ENCODE measurements at places on chromosomes 1 and 21.
A peak's percentile ranks its signal among the peaks of the same experiment; 100 is the strongest.

DNA sequence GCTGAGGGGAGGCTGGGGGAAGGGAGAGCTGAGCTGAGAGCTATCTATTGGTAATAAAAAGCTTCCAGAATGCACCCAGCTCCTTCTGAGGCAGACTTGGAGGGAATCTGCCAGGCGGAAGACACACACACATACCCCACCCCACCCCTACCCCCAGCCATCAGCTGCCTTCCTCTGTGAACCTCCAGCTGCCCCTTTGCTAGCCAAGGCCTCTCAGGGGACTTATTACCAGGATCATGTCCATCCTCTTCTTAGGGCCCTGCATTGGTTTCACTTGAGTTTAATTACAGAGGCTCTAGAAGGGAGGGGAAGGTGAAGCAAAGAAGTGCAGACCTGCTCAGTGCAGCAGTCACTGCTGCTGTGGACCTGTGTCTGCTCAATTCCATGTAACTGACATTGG lies 156.4 kb downstream of the OMA1 start:
- no peak for DNase-seq

GRCh38 chr1:8858888-8859706 lies 19.4 kb downstream of the ENO1 start:
- DNase-seq, result peak; percentile 23

GRCh38 chr1:63898428-63899196 lies 124.8 kb downstream of the ROR1 start:
- DNase-seq, result no peak

DNA sequence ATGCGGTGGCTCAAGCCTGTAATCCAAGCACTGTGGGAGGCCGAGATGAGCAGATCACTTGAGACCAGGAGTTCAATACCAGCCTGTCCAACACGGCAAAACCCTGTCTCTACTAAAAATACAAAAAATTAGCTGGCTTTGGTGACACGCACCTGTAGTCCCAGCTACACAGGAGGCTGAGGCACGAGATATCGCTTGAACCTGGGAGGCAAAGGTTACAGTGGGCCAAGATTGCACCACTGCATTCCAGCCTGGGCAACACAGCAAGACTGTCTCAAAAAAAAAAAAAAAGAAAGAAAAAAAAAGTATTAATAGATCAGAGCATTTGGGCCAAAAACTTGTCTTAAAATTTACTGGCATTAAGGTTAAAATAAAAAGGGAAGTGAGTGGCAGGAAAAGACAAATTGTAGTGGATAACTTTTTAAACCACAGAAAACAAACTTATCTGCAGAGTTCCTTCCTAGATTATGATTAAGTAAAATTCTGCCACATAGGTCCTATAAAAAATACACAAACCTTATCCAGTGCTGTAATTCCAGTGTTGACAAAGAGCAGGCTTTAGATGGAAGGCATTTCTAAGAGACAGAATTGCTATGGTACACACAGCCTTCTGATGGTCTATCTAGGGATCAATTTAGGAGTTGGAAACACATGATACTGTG lies 53.3 kb downstream of the EIF4G3 start:
- no peak for DNase-seq

- DNase-seq, result peak; percentile 31
These were observed at the start of gene SH2D5 for GRCh38 chr1:20732588-20733359. Gene SH2D5, minus strand, starts transcription at chr1:20732703. Its CDS starts 4,659 bp downstream, at chr1:20728044.

DNA sequence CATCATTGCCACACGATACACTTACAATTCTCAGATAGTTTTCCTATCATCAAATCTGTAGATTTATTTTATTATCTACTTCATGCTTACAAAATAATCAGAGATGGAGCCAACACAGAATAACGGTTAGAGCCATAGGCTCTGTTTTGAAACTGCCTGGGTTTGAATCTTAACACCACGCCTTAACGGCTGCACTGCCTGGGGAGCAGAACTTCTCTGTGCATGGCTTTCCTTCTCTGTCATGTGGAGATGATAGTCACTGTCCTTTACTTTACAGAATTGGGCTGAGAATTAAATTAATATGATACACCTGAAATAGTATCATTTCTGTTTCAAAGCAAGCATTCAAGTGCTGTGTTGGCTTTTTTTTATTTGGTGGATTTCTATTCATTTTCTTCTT lies 177.8 kb downstream of the HMCN1 start:
- DNase-seq, result no peak

DNA sequence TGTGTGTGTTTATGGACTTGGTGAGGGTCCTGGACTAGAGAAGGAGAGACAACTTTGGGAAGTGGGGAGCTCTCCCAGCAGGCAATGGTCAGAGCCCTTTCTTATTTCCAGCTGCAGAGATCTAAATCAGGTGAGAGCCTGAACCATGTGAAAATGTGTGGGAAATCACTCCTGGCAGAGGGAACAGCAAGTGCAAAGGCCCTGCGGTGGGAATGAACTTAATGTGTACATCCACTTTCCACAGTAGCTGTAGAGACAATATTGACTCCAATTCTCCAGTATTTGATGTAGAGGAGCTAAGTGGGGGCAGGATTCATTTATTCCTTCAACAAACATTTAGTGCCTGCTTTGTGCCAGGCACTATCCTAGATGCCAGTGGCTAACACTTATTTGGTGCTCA lies 14.7 kb upstream of the POU3F1 start:
- no peak for DNase-seq

GRCh38 chr1:58861506-58861905 lies 77.7 kb upstream of the JUN start:
- DNase-seq, result no peak

DNA sequence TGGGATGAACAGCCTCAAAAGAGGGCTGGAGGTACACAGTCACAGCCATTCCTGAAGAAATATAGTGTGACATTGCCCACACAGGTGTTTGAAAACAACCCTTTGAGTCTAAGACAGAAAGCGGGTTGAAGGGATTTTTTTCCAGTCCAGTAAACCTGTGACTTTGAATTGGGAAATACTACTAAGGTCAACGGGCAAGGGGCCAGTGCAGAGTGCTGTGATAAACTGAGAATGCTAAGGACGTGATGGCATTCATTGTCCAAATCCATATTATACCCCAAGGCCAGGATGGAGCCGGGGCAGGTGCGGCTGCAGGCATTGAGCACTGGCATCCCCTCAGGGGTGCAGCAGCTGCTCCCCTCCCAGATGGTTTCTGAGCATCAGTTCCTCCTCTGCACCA lies 36.6 kb downstream of the KIAA0040 start:
- no peak for DNase-seq

DNA sequence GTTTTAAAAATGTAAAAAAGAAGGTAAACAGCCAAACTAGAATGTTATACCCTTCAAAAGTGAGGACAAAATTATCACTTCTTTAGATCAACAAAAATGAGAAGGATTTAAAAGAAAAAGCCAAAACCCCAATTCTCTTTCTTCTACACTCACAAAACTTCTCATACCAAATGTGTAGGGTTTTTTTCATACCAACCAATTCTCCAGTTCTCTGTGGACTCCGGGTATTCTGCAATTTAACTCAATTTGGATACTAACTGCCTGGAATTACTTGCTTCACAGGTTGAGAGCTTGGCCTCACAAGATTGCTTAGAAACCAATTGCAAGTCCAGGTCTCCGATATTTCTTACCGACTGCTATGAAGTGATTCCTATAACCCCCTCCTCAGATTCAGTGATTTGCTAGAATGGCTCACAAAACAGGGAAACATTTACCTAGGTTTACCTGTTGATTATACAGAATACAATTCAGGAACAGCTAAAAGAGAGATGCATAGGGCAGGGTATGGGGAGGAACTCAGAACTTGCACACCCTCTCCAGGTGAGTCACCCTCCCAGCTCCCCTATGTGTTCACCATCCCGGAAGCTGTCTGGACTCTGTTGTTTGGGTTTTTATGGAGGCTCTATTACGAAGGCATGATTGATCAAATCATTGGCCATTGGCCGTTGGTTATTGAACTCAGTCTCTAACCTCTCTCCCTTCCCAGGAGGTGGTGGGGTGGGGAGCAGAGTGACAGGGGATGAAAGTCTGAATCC lies 67.1 kb downstream of the CAMTA1 start:
- no peak for DNase-seq

- DNase-seq, result no peak
These were observed 6.4 kb upstream of the NBPF11 start for GRCh38 chr1:148158341-148159003.

- no peak for DNase-seq
These were observed 757.2 kb downstream of the MRPL39 start for GRCh38 chr21:24850121-24850520.

DNA sequence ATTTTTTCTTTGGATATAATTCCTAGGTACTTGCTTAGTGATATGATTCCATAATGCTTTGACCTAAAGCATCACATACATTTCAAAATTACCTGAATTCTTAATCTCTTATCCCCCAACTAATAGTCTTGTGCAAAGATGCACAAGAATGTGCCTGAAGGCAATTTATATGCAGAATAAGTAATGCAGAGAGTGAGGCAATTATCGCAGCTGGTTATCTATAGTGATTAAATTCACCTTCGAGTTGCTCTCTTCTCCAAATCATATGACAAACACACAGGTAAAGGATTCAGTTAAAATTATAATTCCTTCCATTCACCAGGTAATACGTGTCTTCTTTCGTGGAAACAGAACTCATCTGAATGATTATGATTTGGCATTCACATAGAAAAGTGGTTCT lies 717.3 kb downstream of the MRPL39 start:
- no peak for DNase-seq

DNA sequence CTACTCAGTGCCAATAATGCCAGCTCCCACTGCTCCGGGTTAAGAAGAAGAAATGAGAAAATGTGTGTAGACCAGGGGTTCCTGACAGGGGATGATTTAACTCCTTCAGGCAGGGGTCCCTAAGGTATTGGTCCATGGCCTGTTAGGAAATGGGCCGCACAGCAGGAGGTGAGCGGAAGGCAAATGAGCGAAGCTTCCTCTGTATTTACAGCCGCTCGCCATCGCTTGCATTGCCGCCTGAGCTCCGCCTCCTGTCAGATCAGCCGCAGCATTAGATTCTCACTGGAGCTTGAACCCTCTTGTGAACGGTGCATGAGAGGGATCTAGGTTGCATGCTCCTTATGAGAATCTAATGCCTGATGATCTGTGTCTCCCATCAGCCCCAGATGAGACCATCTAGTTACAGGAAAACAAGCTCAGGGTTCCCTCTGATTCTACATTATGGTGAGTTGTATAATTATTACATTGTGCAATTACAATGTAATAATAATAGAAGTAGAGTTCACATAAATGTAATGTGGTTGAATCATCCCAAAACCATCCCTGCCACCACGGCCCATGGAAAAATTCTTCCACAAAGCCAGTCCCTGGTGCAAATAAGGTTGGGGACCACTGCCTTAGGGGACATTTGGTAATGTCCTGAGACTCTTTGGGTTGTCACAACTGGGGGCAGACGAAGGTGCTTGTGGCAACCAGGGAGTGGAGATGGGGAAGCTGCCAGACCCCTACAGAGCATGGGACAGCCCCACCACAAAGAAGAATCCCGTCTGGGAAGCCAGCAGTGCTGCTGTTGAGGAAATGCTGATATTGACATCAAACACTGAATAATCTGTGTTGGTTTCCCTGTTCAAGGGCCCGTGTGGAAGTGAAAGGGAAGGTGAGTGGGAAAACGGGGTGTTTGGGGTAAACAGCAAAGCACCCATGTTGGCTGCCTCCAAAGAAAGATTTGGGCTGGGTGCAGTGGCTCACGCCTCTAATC lies 60.8 kb downstream of the DHRS3 start:
- no peak for DNase-seq

- DNase-seq, result peak; percentile 40
These were observed 45.3 kb downstream of the KCNC4 start for GRCh38 chr1:110255392-110255787.

GRCh38 chr1:51906306-51907078 lies 28.0 kb upstream of the NRDC start:
- DNase-seq, result no peak

- no peak for DNase-seq
These were observed 17.1 kb upstream of the XPR1 start for GRCh38 chr1:180614730-180615129.

DNA sequence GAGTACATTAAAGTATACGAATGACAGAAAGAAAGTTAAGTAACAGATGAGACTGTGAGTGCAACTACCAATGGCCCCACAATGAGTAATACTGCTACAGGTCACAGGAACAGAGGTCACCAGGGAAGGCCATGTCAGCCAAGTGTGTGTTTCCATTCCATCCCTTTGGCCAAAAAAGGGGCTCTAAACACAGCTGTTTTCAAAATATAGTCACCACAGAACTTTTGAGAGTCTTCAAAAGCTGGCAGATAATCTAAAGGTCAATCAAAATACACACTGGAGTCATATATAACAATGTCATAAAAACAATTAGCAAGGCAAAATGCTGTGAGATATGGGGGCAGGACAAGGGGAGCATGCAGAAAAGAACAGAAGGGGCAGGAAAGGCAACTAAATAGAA lies 10.2 kb downstream of the USP24 start:
- no peak for DNase-seq

DNA sequence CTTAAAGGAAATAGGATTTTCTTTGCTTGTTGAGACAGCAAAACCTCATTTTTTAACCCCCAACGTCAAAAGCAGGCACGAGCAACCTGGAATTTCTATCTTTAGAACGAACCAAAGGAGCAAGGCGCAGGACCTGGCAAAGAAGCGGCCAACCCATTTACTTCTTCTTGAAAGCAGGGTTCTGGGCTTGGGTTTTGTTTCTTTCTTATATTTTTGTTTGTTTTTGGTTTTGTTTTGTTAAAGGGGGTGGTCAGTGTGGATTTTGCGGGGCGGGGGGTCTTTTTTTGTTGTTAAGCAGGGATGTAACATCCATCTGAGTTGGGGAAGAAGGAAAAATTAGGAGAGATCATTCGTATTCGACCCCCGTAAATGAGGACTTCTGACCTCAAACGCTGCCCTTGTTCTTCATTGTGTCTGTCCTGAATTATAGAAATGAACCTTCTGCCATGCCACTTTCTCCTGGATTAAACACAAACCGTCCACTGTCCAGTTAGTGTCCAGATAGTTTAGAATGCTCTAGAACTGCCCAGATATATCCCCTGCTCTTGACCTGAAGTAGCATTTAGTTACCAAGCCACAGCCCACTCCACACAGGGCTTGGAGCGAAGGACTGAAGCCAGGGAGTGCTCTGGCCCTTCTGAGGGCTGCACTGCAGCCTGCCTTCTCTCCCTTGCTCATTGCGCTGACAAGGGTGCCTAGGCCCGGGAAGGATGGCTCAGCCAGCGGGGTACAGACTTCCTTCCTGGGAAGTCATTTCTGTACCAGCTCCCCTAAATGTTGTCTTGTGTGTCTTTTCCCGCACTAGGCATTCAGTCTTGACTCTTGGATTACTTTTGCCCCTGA lies 909 bp upstream of the APP start:
- DNase-seq, result peak; percentile 47

- DNase-seq, result no peak
These were observed 39.8 kb downstream of the UBE2G2 start for GRCh38 chr21:44761747-44762208.

- no peak for DNase-seq
These were observed 97.4 kb upstream of the CHRM3 start for GRCh38 chr1:239288820-239289554.

Data from hippocampal formation (tissue), 2 donors.